ENCODE measurements at places on chromosomes 6 and 20.

- DNase-seq: no peak
These were observed 33.3 kb downstream of the IRF4 start for GRCh38 chr6:424741-425417.

DNA sequence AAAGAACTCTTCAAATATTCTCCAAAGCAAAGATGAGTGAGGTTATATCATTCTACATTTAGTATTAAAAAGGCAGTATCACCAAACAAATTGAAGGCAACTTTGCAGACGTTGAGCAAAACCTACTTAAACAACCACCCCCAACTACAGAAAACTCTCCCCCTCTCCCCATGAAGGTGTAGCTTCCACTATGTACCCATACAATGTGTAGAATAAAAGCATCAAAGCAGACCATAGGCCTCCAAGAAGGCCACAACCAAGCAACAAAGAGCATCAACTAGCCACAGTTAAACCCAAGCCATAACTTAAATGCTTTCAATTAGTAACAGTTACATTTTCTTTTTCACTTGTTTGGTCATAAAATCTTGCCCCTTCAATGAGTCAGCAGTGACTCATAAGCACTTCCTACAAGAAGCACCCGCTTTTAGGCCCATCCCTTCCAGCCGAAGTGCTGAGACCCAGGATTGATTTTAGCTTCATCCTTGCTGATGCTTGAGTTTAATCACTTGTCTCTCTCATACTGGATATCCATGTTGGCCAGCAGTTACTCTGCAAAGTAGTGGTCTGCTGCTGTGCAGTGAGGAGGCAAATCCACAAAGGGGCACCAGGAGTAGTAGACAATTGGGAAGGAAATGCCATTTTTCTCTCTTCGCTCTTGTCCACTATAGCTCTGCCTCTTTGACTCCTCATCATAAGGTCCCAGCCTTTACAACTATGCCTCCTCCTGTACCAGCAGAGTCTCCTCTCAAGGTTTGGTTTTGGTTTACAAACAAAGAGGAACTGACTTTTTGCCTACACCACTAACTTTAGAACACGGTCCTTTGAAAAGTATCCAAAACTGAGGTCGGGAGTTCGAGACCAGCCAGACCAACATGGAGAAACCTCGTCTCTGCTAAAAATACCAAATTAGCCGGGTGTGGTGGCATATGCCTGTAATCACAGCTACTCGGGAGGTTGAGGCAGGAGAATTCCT, 8.4 kb upstream of the NUP153 start:
- no peak for DNase-seq

DNA sequence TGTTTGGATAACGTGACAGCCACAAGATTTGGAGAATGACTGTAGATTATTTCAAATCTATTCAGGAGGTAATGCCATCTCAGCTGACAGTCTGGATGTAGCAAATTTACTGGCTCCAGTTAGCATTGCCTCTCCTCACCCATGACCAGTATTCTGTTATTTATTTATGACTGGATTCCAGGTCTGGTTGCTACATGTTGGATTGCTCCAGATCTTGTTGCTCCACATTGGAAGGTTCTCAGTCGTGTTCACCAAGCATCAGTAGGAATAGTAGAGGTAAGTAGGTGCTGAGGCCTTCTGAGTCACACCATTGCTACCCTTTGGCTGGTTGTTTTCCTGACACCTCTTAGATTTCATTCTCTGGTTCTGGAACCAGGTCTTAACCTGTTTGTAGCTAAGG, 69.5 kb upstream of the ELOVL5 start:
- no peak for DNase-seq

- DNase-seq: no peak
These were observed 5.3 kb upstream of the FNDC1 start for GRCh38 chr6:159163901-159164370.

DNA sequence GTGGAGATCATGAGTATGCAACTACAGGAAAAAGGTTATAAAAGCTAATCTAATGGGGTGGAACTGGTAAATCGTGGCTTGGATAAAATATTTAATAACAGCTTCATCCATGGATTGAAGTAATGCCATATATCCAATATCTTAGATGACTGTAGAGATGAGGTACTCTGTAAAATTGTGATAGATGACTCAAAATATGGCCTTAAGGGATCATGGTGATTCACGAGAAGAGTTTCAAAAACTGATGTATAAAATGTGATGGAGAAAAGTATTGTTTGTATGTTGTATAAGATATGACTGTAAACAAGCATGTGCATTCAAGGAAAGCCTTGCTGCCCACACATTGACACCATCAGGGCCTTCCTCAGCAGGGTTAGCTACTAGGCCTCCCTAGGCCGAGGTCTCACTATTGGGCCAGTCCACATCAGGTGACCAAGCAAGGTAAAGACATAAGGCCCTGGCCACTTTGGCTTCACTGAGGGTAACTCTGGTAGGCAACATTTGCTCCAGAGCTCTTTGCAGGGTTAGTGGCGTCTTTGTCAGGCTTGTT, 17.7 kb upstream of the CCN6 start:
- no peak for DNase-seq

GRCh38 chr6:163775313-163775712, 360.8 kb downstream of the QKI start:
- no peak for DNase-seq

- DNase-seq: no peak
These were observed 9.3 kb downstream of the TGM2 start for GRCh38 chr20:38155811-38156210.

Measured in cortex of kidney (tissue), 1 donor.